ENCODE measurements at places on chromosomes 4 and X.
A peak's percentile ranks its signal among the peaks of the same experiment; 100 is the strongest.

DNA sequence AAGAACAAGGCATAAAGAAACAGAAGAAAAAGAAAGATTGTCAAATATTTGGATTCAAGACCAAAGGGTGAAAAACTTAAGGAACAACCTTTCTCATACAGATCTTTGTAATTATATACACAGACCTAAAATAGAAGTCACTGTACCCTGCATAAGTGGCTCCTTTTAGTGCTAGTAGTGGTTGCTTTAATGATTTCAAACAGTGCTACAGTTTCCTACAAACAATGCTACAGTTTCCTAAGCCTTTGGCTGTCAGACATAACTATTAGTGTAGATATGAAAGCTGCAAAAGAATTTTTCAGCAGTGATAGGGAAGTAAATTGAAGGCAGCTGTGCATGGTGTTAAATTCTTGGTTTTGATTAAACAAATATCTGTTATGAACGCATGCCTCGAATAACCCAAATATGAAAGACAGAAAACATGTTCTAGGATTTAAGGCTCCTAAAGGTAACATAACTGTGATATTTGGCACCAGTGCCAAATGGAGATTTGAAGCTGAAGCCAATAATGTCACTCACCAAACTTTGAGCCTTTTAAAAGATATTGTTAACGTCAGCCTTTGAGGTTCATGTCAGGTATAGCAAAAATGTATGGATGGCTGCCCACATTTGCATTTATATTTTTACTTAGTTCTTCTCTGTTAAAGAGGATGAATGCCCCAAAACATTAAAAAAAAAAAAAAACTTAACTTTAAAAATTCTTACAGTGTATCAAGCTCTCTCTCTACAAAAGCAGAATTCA, 36.6 kb downstream of the SMARCAD1 start:
- no peak for DNase-seq

DNA sequence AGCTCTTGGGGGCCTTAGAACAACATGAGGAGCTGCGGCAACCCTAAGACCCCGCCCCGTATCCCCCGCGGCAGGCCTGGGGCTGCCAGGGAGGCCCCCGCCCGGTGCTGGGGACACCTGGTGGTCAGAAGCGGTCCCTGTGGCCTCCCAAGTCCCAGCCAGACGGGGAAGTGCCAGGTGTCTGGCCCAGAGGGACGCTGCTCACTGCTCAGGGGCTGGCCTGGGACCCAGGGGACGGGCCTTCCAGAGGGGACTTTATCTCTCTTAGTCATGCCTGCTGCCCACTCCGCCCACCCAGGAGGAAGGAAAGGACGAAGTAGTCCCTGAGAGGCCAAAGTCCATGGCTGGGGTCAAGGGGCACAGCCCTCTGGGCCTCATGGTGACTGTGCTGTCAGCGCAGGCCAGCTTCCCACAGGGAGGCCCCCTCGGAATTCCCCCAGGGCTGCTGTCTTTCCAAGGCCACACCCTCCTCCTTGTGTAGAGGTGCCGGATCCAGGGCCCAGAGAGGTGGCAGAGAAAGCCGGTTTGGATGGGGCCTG, 31.0 kb upstream of the HTRA3 start:
- DNase-seq, result no peak

- DNase-seq, result peak; percentile 64
Measured at GRCh38 chrX:154369449-154370299, 4.8 kb downstream of the FLNA start.

DNA sequence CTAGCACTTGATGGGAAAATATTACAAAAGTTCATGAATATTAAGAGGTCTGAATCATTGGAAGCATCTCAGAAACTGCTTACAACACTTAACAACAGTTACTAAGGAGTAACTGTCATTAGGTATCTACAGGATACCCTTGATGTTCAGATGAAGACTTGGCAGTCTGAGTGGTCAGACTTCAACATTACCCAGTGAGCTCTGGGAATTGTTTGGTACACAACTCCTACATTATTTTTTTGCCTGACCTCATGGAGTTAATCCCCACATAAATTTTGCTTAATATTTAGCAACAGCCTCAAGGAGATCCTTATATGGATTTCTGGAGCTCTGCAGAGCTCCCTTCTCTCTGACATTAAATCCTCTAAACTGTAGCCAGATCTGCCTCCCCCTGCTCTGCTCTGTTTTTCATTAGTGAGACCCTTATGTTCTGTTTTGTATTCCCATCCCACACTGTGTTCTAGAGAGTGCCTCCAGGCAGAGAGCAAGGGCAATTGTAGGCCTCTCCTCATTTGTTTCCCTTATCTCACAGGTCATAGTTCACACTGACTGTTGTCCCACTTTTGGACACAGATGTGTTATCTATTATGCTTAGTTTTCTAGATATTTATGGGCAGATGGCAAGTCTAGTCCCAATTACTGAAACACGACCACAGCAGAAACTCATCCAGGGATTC, 368.8 kb downstream of the GASK1B start:
- DNase-seq, result no peak

DNA sequence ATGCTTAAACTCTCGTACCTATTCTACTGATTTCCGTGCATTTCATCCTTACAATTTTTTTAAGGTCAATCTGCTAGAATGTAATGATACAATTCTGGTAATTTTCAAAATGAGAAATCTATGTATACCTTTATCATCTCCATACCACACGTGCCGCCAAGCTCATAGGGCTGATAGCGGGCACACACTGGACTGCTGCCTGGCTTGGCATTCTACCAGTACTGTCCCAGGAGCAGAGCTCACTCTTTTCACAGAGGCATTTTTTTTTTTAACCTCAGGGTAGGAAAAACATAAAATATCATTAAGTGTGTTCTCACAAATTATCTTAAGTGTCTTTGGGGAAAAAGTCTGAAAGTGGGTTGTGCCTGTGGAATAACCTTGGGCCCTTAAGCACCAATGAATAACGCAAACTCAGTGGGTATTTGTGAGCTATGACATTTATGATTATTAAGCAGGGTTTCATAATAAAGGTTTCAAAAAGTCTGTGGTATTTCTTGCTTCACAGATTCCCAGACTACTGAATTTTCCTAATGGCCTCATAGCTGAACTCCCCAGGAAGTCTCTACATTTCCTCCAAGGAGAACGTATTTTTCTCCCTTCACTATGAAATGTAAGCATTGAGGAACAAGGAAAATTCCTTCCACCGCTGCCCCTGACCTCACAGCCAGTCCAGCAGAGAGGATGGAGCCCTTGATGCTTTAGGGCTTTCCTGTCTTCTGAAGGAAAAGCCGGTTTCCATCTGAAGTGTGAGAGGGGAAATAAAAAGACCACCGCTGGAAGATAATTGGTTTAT, 125.2 kb downstream of the ELOVL6 start:
- no peak for DNase-seq

DNA sequence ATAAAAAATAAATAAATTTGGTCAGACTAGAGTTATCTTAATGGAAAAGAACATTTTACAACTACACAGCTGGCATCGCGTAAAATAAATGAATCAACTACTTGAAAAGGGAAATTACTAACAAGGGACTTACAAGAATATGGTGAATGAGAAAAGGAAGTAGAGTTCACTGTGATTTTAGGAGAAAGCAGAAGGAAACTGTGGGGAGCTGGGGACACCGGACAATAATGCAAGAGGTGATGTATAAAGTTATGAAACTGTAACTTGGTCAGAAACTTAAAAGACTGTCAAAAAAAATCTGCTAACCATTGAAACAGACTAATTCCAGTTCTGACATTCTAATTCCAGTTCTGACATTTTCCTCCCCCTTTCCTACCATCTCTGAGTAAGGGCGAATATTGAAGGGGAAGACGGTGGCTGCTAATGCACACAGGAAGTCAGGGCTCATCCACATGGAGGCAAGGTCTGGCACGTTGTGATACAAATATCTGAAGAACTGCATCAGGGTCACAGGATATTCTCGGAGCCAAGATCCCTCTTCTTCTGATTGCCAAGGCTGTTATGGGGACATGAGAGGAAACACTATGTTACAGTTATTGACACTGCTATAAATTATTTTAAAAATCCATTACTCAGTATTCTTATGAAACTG, 170.5 kb downstream of the CDS1 start:
- no peak for DNase-seq

DNA sequence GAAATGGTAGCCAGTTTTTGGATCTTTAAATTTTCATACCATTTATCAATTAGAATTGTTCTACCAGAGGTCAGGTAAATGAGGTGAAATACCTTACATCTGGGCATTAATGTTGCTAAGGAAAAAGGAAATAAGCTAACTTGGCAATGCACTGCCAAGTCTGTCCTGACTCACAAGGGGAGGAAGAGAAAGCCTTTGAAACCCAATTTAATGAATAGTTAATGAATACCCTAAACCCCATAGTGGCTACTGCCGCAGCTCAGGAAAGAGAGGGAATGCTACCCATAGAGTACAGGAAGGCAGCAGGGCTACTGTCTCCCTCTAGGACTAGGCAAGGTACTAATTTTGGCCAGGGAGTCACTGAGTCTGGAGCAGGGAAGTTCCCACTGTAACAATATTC, 16.8 kb upstream of the DHX15 start:
- no peak for DNase-seq

DNA sequence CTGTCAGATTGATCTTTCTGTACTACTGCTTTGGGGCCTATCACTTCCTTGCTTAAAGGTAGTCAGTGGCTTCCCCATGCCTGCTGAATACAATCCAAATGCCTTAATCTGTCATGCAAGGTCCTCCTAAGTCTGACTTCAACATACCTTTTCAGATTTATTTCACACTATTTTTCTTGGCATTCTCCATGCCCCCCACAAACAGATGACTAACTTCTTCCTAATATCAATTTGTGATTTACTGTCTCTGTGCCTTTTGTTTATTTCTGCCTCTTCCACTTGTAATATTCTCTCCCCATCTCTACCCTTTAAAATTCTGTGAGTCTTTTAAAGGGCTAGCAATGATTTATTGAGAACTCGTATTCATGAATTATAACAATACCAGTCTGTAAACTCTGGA, 41.8 kb downstream of the OCRL start:
- no peak for DNase-seq

- no peak for DNase-seq
Measured at GRCh38 chrX:120840827-120841226, 34.8 kb downstream of the CT47B1 start.

DNA sequence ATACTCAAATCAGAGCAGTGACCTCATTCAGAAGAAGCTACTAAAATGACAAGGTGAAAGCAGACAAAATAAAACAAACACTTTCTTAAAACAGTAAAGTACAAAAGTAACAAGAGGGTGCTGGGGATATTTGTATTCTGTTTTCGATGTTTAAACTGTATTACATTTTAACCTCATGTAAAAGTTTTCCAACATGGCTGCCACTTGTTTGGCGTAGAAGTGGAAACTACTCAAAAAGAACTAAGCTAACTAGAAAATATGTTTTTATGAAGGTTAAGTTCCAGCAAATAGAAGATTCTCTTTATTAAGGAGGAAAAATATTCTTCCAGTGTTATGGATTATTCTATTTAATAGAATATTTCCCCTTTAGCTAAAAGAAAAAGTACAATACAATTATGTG, 155.0 kb downstream of the FBXW7 start:
- DNase-seq, result no peak

GRCh38 chr4:78638337-78639172, 87.0 kb downstream of the ANXA3 start:
- DNase-seq, result no peak

DNA sequence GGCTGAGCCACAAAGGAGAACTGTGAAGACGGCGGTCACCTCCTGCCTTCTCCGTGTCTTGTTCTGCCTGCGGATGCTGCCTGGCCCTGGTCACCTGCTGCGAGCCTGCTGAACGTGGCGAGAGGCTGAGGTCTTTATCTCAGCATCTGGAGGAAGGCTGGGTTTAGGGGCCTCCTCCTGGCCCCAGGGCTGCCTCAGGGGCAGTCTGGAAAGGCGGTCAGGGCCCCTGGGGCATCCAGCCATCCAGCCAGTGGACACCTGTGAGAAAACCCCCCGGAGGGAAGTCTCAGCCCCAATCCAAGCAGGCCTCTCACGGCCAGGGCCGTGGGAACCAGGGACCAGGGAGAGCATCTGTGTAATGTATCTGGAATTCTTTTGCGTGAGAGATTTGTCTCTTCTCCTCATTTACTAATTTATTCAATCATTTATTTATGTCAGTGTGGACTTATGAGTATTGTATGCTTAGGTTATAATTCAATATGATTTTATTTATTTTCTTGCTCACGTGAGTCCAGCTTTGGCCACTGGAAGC, 11.3 kb downstream of the PDE6B start:
- DNase-seq, result no peak

DNA sequence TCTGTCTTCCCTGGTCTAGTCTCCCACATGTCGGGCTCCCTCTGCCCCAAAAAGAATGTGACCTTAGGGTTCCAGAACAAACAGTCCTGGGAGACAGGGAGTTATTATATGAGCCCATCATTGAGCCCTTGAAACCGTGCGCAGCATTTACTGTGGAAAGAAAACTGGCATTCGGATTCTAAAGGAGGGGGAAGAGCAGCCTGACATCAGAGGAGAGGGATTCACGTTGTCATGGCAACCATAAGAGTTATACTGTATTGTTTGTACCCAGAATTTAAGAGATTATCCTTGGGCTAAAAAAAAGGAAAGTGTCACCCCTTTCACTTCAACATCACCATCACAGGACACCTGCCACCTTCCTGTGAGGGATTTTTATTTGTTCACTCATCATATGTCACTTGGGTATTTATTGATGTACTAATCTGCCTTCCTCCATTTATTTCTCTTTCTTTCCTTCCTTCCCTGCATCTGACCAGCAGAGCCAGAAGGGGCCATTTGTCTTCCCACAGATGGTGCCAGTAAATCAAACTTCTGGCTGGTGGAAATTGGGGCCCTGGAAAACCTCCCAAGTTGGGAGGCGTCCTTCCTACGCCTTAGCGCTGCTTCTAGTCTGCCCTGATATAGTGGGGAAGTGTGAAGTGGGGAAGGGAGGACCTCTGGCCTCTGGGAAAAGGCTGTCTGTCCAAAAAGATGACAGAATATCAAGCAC, 64.9 kb upstream of the FRMPD3 start:
- no peak for DNase-seq

DNA sequence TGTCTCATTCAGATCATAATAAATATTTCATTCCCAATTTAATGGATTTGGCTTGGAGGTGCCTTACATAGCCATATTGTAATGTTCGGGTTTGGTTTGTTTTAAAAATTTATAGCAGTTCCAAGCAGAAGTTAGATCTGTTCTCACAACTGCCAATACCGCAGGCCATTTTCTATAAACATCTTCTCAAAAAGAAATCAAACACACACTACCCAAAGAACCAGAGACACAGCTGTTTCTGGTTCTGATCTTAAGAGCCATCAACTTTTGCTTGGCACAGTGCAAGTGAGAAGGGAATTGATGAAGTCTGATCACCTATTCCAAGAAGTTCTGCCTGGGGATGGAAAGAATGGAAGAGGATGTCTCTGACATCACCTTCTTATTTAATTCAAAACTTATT, 22.9 kb downstream of the MID1IP1 start:
- no peak for DNase-seq

- DNase-seq, result no peak
Measured at GRCh38 chrX:11309220-11309619, 16.0 kb downstream of the AMELX start.

GRCh38 chr4:8055206-8055605, 103.4 kb downstream of the ABLIM2 start:
- DNase-seq, result no peak

DNA sequence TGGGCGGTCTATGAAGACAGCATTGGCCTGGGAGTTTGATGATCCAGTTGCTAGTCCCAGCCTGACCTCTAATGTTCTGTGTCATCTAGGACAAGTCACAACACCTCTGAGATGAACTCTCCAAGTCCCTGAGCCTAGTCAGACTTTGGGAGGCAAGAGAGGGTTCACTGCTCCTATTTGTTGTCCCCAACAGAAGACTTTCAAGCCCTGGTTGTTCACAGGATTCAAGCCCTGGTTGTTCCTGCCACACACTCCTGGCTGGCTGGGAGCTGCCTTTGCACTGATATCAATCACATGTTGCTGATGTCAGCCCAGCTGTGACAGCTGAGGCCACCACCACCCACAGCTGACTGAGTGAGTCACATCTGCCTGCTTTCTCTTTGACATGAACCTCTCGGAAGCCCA, 253.2 kb upstream of the RASGEF1B start:
- peak; percentile 14 for DNase-seq

All from stimulated activated CD4-positive, alpha-beta T cell treated with anti-CD3 and anti-CD28 coated beads, TNF-alpha, amount 100 ng/mL, for 1 hour (primary cell).